ENCODE measurements at places on chromosomes 13 and 19. TPM values are rescaled to one million over a fixed set of nuclear protein-coding genes. Genes with fewer than 3 reads are reported as not detected.

GRCh38 chr13:44106266-44107152 lies 226.8 kb downstream of the LACC1 start:
- no peak for DNase-seq

- DNase-seq = no peak
Measured at GRCh38 chr19:29311191-29311790, 98.3 kb upstream of the UQCRFS1 start.

DNA sequence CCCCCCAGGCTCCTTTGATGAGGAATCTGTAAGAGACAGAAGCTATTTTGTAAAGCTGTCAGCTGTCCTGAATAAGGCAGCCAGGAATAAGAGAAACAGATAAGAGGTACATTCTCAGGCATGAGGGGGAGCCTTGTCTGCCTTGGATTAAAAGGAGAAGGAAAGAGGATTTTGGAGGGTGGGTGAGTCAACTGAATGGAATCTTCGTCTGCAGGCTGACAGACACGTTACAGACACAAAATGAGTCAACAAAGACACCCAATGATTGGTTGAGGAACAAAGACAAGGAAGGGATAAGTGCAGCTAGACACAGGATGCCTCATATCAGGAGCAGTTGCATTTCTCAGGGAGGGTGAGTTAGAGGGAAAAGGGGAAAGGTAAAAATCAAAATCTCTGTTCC lies 162.5 kb downstream of the OLFM4 start:
- no peak for DNase-seq

GRCh38 chr13:29067306-29067945 lies 247.3 kb downstream of the MTUS2 start:
- DNase-seq = no peak

- no peak for DNase-seq
Measured at GRCh38 chr13:83024232-83024631, 858.0 kb downstream of the SLITRK1 start.

- no peak for DNase-seq
Measured at GRCh38 chr19:3179739-3180293, 1.2 kb downstream of the S1PR4 start.

DNA sequence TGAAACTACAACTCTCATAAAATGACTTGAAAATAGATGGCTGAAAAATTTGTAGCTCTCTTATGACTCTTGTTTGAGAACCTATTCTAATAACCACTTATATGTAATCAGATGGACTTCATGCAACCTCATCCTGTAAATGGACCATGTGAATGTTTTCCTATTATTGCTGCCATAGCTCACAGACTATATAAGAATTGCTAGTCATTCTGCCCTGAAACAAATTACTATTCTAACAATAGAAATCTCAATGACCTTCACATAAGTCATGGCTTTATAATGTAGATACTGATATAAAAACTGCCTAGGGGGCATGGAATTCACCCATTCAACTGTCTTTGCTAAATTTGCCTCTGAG lies 1111.0 kb upstream of the ATXN8OS start:
- DNase-seq = no peak

DNA sequence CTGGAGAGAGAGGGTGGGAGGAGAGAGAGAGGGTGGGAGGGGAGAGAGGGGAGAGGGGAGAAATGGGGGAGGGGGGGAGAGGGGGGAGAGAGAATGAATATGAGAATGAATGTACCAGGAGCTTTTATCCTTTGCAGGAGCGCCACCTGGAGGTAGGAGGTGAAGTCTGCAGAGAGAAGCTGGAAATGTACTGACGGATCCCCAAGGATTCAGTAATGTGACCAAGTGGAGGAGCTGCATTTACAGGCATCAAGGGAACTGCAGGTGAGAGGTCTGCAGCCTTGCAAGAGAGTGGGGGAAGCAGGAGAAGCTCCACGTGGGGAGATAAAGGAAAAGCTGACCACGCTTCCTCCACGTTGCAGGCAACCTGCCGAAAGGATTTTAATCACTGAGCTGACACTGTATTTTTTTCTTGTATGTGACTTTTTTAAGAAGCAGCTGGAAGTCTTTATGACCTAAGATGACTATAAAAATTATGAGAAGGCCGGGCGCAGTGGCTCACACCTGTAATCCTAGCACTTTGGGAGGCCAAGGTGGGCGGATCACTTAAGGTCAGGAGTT lies 33.7 kb downstream of the VSTM1 start:
- no peak for DNase-seq

DNA sequence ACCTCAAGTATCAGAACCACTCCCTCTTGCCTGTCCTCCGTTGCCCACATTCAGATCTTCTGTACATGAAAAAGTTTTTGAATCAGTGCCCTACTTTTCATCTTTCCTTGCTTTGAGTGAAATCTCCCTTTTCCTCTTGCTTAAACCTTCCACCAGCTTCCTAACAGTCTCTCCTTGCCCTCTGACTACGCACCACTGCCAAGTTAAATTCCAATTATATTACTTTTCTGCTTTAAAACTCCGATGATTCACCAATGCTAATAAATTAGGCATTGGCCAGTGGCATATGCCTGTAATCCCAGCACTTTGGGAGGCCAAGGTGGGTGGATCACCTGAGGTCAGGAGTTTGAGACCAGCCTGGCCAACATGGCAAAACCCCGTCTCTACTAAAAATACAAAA lies 30.7 kb upstream of the RFXAP start:
- DNase-seq = no peak

- no peak for DNase-seq
Measured at GRCh38 chr13:111061358-111062045, 53.6 kb upstream of the ARHGEF7 start.

DNA sequence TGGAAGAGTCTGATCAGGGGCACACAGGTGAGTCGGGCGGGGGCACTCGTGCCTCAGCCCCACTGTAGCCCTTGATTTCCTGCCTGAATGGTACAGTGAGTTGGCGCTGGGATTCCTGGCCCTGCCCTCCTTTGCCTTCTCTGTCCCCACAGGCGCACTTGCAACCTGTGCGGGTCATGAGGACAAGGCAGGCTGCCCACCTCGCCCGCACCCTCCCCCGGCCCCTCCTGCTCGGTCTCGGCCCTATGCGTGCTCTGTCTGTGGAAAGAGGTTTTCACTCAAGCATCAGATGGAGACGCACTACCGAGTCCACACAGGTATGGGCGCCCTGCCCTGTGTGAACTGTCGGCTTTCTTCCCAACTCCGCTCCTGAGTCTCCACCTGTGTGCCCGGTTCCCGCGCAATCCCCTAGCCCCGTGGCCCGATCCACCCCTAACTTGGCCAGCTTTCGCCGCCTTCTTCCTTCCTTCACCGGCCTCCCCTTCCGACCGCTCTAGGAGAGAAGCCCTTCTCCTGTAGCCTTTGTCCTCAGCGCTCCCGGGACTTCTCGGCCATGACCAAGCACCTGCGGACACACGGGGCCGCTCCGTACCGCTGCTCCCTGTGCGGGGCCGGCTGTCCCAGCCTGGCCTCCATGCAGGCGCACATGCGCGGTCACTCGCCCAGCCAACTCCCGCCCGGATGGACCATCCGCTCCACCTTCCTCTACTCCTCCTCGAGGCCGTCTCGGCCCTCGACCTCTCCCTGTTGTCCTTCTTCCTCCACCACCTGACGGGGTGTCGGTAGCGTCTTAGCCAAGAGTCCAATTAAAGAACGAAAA lies 1.6 kb upstream of the KMT2B start:
- DNase-seq = no peak

GRCh38 chr19:51256155-51256625 lies 5.3 kb downstream of the SIGLECL1 start:
- DNase-seq = no peak

DNA sequence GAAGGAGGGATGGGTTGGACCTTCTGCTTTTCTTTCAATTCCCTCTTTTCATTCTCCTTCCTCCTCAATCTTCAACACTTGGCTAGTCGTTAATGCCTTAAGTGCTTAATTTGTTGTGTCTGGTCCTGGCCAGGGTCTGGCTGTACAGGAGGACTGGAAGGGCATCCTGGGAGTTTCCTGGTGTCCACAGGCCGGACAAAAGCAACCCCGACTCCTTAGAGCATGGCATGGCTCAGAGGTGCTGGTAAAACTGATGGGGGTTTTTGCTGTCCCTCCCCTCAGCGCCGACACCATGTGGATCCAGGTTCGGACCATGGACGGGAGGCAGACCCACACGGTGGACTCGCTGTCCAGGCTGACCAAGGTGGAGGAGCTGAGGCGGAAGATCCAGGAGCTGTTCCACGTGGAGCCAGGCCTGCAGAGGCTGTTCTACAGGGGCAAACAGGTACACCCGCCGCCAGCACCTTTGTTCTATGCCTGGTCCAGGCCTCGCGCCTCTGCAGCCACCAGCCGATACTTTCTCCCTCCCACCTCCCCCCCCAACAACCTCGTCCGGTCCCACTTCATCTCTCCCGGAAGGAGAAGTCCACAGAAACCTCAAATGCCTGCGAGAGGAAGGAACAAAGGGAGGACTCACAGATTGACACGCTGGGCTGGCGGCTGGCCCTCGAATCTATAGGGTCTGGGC lies 1.4 kb downstream of the UHRF1 start:
- DNase-seq = no peak

DNA sequence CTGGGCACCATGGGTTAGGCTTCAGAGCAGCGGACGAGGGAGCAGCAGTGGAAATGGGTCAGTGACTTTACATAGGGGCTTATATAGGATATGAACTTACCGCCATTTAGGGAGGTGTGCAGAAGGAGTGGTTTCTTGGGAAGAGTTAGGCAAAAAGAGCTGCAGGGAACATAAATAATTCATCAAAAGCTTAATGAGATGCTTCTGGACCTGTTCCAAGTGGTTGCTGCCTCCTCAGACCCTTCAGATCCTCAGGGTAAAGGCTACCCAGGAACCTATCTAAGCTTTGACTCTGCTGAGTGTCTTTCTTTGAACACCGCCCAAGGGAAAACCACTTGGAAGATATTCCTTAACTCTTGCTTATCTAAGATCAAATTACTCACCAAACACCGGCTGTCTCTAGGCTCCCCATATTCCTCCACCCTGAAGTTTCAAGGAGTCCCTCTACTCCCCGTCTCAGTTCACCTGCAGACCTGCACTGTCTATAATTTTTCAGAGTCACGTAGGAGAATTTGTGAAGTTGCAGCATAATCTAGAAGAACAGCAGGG lies at the start of gene IGFL4:
Gene IGFL4, minus strand, starts transcription at position 51 of the 549 bp plus-strand sequence. Its CDS starts 40 bp downstream, at position 11.
- DNase-seq = no peak

DNA sequence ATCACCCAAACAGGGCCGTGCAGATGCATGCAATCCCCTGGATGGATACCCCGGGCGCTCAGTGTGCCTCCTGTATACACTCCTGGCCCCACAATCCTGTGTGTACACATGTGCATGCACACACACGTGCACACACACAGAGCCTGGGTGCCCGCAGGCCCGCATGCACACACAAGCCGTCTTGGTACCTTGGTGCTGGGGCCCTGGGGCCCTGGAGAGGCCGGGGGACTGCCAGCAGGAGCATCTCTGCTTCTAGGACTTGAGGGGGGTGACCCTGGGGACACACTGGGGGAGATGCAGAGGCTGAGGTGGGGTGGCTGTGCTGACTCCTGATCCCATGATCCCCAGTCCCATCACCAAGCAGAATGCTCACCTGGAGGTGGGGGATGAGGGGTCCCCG lies 15.6 kb upstream of the EPOR start:
- DNase-seq = no peak

DNA sequence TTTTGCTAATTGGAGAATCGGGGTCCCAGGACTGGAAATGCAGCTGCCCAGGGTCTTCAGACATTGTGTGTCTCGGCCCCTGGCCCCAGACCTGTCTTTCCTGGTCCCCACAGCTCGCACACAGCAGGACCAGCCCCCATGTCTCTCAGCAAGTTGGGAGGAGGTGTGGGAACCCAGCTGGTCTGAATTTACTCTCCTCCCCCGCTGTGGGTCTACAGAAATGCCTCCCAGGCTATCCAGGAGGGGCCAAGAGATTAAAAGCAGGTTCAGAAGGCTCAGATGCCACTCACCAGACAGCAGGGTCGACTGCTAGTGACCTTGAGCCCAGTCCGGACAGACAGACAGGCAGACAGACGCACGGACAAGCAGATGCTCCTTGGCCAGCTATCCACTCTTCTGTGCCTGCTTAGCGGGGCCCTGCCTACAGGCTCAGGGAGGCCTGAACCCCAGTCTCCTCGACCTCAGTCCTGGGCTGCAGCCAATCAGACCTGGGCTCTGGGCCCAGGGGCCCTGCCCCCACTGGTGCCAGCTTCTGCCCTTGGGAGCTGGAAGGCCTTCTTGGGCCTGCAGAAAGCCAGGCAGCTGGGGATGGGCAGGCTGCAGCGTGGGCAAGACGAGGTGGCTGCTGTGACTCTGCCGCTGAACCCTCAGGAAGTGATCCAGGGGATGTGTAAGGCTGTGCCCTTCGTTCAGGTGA lies at the start of gene DAND5:
Gene DAND5, plus strand, starts transcription at position 285 of the 697 bp plus-strand sequence. Its CDS starts 85 bp downstream, at position 370.
- DNase-seq = no peak

- DNase-seq = no peak
Measured at GRCh38 chr13:43815204-43815603, 28.4 kb upstream of the ENOX1 start.

DNA sequence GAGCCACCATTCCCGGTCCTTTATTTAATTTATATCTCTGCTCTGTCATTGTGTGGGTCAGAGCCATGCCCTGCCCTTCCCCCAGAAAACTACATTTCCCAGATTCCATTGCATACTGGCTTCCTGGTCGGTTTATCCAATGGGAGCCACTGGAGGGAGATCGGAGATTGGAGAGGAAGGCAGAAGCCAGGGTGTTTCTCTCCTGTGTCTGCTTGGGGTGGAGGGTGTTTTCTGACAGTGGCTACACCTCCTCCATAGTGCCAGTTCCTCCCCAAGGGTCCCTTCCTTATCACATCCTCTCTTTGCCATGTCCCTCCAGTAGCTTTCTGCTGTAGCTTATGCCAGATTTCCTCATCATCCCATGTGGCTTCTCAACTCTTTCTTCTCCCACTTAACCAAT lies 19.0 kb downstream of the OLFM2 start:
- no peak for DNase-seq

- DNase-seq = no peak
Measured at GRCh38 chr19:10574462-10574861, 5.7 kb upstream of the CDKN2D start.

The ANKLE1 gene
- 0.26 TPM for total RNA-seq

The ZNF45 gene
- 33.1 TPM for total RNA-seq

The ZNF587B gene
- 29.1 TPM for total RNA-seq

The SCEL gene
- total RNA-seq = 0.69 TPM

The CRYL1 gene
- total RNA-seq = 18.8 TPM

The AKAP8L gene
- 57.3 TPM for total RNA-seq

The MRPL54 gene
- 23.0 TPM for total RNA-seq

The ZSCAN1 gene
- not detected for total RNA-seq

The TTYH1 gene
- total RNA-seq = 3.6 TPM

The ZNF99 gene
- total RNA-seq = 0.74 TPM

The CYP4F12 gene
- total RNA-seq = 30.3 TPM

The RNF17 gene
- not detected for total RNA-seq

The TMEM86B gene
- 0.79 TPM for total RNA-seq

The WDR88 gene
- not detected for total RNA-seq

The ZNF575 gene
- 0.42 TPM for total RNA-seq

The RAB20 gene
- total RNA-seq = 9.6 TPM

Data from urinary bladder (tissue), 4 donors.